PC-3 (cell line): ENCODE measurements at places on chromosomes 5 and 9. TPM values are rescaled to one million over a fixed set of nuclear protein-coding genes. Genes with fewer than 3 reads are reported as not detected.

GTF2H2C gene
- 14.0 and 15.4 TPM in 2 replicates for total RNA-seq

CHSY3 gene
- 1.7 and 1.8 TPM in 2 replicates for total RNA-seq

PTGES gene
- total RNA-seq, result 21.0 and 26.8 TPM in 2 replicates

JMY gene
- 4.3 and 5.7 TPM in 2 replicates for total RNA-seq

DNA sequence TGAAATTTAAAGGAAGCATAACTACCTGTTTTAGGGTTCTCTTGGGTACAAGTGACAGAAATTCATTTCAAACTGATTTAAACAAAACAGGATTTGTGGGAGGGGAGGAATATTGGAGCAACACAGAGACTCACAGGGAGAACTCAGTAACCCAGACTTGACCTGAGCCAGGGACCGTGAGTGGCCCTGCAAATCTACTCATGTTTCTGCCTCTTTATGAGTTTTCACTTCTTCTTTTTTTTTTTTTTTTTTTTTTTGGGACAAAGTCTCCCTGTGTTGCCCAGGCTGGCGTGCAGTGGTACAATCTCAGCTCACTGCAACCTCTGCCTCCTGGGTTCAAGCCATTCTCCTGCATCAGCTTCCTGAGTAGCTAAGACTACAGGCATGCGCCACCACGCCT is 405.6 kb upstream of the ZNF608 start:
- no peak overlapping the region for H3K27ac ChIP-seq
- no peaks in the 10 kb centered on the region for H3K27me3 ChIP-seq
- DNase-seq, result no peak

GRCh38 chr5:142032747-142033631 is 20.2 kb upstream of the GNPDA1 start:
- H3K36me3 ChIP-seq, result no peaks in the 10 kb centered on the region
- H3K27ac ChIP-seq, result no peak overlapping the region
- peaks cover 2% of the 10 kb centered on the region; the same call in 1 of the 2 replicates for H3K4me1 ChIP-seq
- H3K4me3 ChIP-seq, result no peak overlapping the region
- DNase-seq, result peak; percentile 18
- H3K27me3 ChIP-seq, result no peaks in the 10 kb centered on the region

DNA sequence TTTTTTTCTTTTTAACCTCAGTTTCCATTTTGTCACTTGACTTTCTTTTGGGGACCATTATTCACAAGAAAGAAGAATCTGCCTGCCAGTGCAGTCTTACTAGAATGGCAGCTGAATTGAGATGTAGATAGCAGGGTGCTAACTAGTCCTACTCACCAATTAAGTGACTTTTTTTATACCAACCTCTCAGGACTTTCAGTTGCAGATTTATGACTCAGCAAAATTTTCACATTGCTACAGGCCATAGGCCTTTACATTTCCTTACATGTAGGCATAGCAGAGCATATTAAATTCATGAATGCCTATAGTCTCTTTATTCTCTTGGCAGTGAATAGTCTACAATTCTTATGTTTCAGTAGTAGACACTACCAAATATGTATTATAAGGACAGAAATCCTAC is 54.0 kb upstream of the FKTN start:
- H3K36me3 ChIP-seq, result no peaks in the 10 kb centered on the region
- H3K4me3 ChIP-seq, result no peak overlapping the region
- H3K27ac ChIP-seq, result no peak overlapping the region
- no peaks in the 10 kb centered on the region; the same call in 1 of the 2 replicates for H3K4me1 ChIP-seq
- peak; percentile 8 for DNase-seq

- peaks cover 3% of the 10 kb centered on the region; the same call in 1 of the 2 replicates for H3K27me3 ChIP-seq
- H3K4me3 ChIP-seq, result no peak overlapping the region
- peak; percentile 66 for DNase-seq
- no peak overlapping the region for H3K27ac ChIP-seq
- no peaks in the 10 kb centered on the region for H3K4me1 ChIP-seq
These were observed 680.0 kb downstream of the TAF11L14 start for GRCh38 chr5:18314192-18314778.

DNA sequence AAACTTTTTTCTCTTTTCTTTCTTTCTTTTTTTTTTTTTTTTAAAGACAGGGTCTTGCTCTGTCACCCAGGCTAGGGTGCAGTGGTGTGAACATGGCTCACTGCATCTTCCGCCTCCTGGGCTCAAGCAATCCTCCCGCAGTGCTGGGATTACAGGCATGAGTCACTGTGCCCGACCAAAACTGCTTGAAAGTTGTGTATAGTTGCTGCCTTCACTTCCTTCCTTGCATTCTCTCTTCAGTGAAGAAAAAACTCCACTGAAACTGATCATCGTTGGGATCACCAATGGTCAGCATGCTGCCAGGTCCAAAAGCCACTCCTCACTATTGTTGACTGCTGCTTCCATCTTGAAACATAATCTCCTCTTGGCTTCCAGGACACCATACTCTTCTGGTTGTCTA is 66.6 kb upstream of the CTNNA1 start:
- no peak overlapping the region for H3K4me3 ChIP-seq
- H3K36me3 ChIP-seq, result no peaks in the 10 kb centered on the region
- no peaks in the 10 kb centered on the region for H3K4me1 ChIP-seq
- no peak for DNase-seq
- H3K27me3 ChIP-seq, result no peaks in the 10 kb centered on the region
- no peak overlapping the region for H3K27ac ChIP-seq

GRCh38 chr5:14216902-14217301 is 73.8 kb downstream of the TRIO start:
- H3K27ac ChIP-seq, result no peak overlapping the region
- no peak for DNase-seq
- H3K27me3 ChIP-seq, result no peaks in the 10 kb centered on the region

DNA sequence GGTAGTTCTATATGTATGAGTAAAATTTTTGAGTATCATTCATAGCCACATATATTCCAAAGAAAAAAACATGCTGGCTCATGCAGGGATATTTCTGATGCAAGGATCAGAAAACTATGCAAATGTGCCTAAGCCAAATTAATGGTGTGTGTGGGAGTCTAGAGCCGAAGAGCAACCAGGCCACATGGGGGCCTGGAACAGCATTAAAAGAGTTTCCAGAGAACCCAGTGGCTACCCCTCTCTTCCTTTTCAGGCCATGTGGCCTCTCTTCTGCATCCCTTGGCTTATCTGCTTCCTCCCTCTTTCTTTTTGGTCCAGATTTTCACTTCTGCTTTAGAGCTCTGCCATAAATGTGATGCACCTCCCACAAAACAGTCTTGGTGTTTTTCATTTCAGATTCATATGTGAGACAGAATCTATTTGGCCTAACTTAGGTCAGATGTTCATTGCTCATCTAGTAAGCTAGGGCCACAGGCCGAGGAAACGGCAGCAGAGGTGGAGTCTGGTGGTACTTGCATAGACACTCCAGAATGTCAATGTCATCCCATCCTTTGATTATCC is 300.0 kb downstream of the SH3GL2 start:
- DNase-seq, result no peak
- H3K4me3 ChIP-seq, result no peak overlapping the region
- no peaks in the 10 kb centered on the region for H3K4me1 ChIP-seq
- H3K27me3 ChIP-seq, result peaks cover 9% of the 10 kb centered on the region; the same call in 1 of the 2 replicates

- no peaks in the 10 kb centered on the region; the same call in 1 of the 2 replicates for H3K36me3 ChIP-seq
- H3K4me1 ChIP-seq, result no peaks in the 10 kb centered on the region
- H3K4me3 ChIP-seq, result no peak overlapping the region
- H3K27me3 ChIP-seq, result no peaks in the 10 kb centered on the region
- H3K27ac ChIP-seq, result no peak overlapping the region
- no peak for DNase-seq
These were observed 90.4 kb downstream of the UBE2R2 start for GRCh38 chr9:33907347-33907746.
